Astrocyte of the spinal cord (primary cell): ENCODE measurements at places on chromosomes 2 and 18.

DNA sequence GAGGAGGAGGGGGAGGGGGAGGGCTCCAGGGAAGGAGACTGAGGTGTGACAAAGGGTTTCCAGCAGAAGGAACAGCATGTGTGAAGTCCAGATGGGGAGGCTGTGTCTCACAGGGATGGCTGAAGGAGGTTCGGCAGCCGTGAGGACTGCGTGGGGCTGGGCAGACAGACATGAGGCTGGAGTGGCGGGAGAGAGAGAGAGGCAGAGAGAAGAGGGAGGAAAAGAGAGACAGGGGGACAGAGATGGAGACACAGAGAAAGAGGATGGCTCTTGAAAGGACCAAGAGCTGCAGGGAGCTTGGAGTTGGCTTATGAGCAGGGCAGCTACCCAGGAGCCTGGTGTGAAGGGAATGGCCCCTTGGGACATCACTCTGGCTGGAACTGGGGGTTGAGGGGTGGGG is 138.9 kb upstream of the ASB18 start:
- no peak for DNase-seq

GRCh38 chr2:10447300-10447894 is 730 bp downstream of the ODC1 start:
- peak; percentile 44 for DNase-seq

DNA sequence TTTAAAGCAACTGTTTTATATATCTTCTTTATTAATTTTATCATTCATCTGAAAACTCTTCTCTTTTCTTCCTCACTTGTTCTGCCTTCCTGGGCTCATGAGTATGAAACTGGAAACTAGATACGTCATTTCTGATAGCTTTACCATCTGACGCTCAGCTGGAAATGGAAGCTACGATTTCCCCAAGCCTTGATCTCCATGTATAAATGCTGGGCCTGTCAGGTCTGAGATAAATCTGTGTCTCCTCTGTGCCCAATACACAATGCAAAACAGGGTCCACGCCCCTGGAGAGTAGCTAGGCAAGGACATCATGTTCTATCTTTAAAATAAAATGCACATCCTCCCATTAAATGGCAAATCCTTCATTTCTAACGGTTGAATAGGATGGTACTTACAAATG is 238.4 kb downstream of the AFF3 start:
- no peak for DNase-seq

GRCh38 chr2:204470178-204470620 is 75.1 kb upstream of the PARD3B start:
- no peak for DNase-seq

GRCh38 chr2:229254206-229254605 is 16.9 kb downstream of the PID1 start:
- no peak for DNase-seq

DNA sequence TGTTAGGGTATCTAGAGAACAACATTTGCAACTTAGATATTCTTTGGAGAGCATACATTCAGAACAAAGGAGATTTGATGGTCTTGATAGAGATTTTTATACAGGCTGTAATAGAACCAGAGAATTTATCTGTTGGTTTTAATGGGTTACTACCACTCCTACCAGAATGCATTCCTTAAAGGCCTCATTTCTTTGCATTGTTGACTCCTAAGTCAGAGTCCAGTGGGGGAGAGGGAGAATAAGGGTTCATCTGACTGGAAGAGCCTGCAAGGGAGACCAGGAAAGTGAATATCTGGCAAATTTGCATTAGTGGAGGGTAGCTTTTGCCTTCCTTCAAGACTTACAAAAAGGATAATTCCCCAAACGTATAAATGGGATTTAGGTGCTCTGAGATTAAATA is 29.7 kb downstream of the AGPS start:
- DNase-seq: peak; percentile 32

DNA sequence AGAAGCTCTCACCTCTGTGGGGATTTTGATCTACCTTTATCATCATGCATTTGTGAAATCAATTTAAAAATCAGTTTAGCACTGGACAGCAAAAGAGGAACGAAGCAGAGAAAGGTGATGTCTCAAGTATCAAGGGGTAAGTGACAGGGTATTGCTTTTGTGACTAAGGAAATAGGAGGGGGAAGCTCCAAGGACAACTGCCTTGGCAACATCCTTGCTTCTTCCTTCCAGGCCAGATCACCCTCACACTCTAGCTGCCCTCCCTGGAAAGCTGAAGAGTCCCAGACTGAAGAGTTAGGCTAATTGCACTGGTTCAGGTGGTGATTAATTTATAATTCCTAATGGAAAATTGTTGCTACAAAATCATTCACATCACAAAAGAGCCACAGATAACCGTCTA is 859.1 kb upstream of the ACVR2A start:
- DNase-seq: no peak

GRCh38 chr2:138787053-138787666 is 7.0 kb upstream of the NXPH2 start:
- DNase-seq: peak; percentile 59

- peak; percentile 31 for DNase-seq
Observed at GRCh38 chr2:27958711-27959378, 68.3 kb downstream of the BABAM2 start.

GRCh38 chr2:201852462-201852861 is 46.1 kb downstream of the CDK15 start:
- peak; percentile 36 for DNase-seq

DNA sequence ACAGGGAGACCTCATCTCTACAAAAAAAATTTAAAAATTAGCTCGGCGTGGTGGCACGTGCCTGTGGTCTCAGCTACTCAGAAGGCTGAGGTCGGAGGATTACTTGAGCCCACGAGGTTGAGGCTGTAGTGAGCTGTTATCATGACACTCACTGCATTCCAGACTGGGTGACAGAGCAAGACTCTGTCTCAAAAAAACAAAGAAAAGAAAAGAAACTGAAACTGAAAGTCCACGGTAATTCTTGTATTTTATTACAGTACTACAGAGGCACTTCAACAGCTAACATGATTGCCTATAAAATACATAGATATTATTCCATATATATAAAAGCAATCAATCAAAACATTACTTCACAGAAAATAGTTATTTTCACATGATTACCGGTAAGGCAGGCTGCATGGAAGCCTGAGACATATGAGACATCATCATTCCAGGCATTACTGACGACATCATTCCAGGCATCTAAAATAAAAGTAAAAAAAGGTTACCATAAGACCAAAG is 23.1 kb downstream of the PRPF40A start:
- DNase-seq: peak; percentile 81

DNA sequence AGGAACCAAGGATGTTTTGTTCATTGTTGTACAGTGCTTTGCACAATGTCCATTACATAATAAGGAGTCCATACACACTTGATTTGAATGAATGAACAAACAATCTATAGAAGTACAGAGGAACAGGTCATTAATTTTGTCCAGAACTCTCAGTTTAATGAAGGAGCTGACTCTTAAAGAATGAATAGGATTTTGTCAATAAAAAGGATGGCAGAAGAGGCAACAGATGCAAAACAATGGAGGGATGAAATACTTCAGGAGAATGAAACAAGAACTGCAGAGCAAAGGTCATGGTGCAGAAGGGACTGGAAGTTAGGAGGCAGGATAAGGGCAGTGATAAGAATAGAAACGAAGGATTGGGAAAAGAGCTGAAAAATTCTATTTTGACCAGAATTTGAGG is 28.7 kb upstream of the COL5A2 start:
- no peak for DNase-seq

DNA sequence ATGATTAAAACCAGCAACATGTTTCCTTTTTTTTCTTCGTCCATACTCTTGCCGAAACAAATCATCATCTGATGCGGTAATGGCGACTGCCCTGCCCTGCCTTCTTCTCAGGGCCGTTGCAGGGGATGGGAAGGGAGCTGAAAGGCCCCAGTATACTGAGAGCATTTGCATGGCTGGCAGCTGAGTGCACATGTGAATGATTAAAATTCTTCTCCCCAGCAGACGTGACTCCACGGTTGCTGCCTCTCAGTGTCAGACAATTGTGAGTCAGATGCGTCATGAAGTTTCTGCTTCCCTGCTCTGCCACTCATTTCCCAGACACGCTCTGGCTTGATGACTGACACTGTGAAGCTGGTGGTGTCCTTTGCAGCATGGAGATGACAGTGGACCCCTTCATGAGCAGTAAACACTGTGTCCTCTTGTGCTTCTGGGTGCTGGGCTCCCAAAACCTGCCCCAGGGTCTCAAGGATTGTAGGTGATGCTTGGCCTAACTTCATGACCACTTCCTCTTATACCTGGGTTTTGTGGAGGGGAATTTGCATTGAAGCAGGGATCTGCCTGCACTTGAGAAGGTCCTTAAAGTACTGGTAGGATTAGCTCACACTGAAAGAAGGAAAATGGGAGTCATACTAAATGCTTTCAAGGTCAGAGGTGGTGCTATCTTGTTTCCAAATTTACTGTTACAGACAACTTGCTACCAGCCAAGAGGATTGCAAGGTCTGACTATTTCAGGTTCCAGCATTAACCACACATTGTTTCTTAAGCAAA is 222.5 kb upstream of the COPS8 start:
- peak; percentile 81 for DNase-seq

GRCh38 chr2:222304737-222305515 is 6.1 kb upstream of the PAX3 start:
- DNase-seq: peak; percentile 53

DNA sequence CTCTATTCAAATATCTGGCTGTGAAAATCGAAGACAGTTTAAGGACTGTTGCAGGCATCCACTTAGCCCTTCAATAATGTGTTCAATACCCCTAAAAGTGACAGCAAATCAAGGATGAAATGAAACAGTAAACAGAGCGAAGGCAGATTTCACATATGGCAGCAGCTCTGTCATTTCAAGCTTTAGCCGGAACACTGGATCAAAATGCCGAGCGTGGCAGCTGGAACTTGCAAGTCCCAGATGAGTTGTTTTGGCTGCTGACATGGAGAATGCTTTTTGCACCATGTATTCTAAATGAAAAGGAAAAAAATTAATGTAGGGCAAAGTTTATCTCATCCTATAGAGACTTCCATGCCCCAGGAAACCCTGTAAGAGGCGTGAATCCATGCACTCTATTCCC is 18.0 kb downstream of the LRRC30 start:
- no peak for DNase-seq

DNA sequence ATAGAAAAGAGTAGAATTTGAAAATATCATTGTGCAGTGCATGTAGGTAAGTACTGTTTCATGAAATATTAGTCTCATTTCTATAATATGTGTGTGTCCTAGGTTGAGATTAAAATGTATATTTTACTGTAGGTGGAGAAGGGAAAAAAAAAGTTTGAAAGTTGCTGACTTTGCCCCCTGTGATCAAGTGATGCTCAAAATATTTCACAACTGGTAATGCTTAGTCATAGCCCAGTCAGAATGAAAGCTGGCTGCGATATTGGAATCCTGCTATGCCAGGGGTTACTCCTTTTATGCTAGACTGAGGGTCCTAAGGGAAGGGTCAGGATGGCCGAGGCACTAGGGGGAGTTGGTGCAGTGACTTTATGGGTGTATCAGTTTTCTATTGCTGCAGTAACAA is 19.5 kb upstream of the CFAP36 start:
- peak; percentile 64 for DNase-seq

GRCh38 chr2:196286821-196287220 is 115.4 kb upstream of the STK17B start:
- no peak for DNase-seq

DNA sequence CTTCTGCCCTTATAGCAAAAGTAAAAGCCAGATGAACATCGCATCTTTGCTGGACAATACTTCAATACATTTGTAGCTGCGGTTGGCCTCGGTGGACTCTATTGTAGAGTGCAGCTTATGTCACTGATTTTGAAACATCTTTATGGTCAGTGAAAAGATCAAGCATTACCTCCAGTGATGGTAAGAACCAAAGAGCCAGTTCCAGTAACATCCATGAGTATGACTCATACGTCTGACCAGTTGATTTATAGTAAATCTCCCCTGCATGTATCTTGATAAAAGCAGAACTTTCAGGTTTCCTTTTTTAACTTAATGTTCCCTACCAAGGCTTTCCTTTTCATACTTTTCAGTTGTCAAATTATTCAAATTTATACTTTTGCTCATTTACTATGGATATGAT is 119.2 kb upstream of the HNRNPA3 start:
- DNase-seq: no peak

DNA sequence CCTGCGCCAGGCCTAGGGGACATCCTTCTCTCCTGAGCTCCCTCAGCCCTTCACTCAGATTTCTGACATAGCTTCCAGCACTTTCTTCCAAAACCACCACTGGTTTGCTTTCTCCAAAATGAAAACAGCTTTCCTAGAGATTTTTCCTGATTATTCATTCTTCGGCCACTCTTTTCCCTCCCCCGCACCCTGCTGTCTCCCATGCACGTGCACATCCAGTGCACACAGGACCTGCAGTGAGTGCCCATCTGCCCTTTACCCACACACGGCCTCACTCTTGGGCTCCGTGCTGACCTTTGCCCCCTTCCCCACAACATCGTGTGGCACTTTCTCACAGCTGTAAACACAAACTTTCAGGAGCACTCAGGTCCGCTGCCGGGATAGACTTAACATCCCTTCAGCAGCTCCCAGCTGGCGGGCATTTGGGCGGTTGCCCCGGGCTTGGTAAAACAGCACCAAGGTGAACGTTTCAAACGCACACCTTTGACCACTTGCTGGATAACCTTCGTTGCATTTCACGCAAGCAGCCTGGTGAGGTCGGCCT is 25.8 kb downstream of the KIF1A start:
- no peak for DNase-seq

DNA sequence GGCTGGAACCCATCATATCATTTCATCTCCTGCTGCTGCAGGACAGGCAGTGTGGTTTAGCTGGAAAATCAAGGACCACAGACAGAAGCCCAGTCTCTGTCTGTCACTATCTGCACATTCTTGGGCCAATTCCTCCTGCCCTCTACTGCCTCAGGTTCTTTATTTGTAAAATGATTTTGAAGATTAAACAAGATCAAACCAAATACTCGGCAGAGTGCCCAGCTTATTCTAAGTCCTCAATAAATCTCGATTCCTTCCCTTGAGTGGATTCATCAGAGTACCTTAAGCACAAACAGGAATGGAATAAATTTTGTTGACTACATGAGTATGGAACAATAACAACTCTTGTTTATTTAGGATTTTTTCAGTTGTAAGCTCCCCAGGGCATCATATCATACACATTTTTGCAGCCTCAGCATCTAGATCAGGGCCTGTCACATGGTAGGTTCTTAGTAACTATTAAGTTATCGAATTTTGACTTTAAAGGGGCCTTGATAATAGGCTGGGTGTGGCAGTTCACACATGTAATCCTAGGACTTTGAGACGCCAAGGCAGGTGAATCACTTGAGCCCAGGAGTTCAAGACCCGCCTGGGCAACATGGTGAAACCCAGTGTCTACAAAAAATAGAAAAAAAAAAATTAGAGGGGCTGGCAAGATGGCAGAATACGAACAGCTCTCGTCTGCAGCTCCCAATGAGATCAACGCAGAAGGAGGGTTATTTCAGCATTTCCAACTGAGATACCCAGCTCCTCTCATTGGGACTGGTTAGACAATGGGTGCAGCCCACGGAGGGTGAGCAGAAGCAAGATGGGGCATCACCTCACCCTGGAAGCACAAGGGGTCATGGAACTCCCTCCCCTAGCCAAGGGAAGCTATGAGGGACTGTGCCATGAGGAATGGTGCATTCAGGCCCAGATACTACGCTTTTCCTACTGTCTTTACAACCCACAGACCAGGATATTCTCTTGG is 11.1 kb downstream of the RHOB start:
- no peak for DNase-seq

- no peak for DNase-seq
Observed at GRCh38 chr2:8368463-8368862, 313.4 kb upstream of the ID2 start.

GRCh38 chr2:190999949-191000665 is 13.9 kb downstream of the STAT1 start:
- no peak for DNase-seq

GRCh38 chr2:196516564-196516963 is 123.0 kb upstream of the CCDC150 start:
- no peak for DNase-seq

GRCh38 chr2:171086352-171087290 is 74.1 kb downstream of the TLK1 start:
- peak; percentile 66 for DNase-seq
